Bone marrow (tissue), 2 donors: ENCODE measurements at places on chromosomes 2 and 18.
A peak's percentile ranks its signal among the peaks of the same experiment; 100 is the strongest.

- DNase-seq: no peak
These were observed 220.5 kb downstream of the PIEZO2 start for GRCh38 chr18:10928772-10929373.

DNA sequence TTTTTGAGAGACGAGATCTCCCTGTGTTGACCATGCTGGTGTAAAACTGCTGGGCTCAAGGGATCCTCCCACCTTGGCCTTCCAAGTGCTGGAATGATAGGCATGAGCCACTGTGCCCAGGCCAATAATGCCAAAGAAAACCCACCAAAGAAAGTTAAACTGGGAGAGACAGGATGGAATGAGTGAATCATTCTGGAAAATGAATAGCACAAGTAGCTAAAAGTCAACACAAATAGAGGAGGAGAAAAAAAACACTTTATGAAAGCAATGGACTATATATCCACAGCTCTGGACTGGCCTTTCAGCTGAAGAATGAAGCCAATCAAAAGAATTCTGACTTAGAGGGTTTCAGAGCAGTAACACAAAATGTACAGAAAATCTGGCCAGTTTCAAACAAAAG lies 23.9 kb downstream of the IAH1 start:
- DNase-seq: no peak

GRCh38 chr2:191150600-191151330 lies at the start of gene STAT4:
STAT4 (minus strand) TSS chr2:191150994; CDS start chr2:191148203, 2,791 bp downstream.
- DNase-seq: peak; percentile 50

- no peak for DNase-seq
These were observed 298.1 kb downstream of the GALR1 start for GRCh38 chr18:77547757-77548156.

DNA sequence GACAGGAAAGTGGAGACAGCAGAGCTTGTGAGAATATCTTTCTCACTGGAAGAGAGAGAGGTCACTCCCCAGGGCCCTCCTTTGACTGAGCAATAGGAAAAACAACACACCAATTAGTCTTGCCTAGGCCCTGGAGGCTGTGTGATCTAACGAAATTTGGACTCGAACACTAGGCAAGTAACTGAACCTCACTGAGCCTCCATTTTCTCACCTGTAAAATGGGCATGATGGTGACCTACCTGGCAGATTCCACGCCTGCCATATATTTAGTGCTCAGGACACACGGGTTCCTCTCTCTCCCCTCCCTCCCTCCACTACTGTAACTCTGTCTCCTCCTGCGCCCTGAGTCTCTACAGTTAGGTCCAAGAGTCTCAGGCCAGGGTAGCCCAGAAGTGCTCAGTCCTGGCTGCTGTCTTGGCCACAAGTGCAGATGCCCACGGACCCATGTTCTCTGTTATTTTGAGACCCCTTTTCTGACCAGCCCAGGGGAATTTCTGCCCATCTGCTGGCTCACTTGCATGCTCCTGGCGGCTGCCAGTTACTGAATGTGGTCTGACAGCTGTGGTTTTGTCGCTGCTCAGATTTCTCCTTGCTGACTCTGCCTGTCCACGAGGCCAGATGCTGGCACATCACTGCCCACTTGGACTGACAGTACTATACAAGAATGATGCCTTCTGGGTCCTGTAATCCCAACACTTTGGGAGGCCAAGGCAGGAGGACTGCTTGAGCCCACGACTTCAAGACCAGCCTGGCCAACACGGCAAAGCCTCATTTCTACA lies 9.6 kb upstream of the GIGYF2 start:
- no peak for DNase-seq

- DNase-seq: no peak
These were observed 77.1 kb downstream of the SMAD4 start for GRCh38 chr18:51107082-51107481.

- no peak for DNase-seq
These were observed 4.7 kb downstream of the CTDP1 start for GRCh38 chr18:79684283-79684631.

GRCh38 chr2:21759819-21760218 lies 636.1 kb downstream of the TDRD15 start:
- no peak for DNase-seq

GRCh38 chr2:238900511-238900910 lies 52.6 kb downstream of the TWIST2 start:
- DNase-seq: no peak

- no peak for DNase-seq
These were observed 142.9 kb upstream of the ZSWIM2 start for GRCh38 chr2:186991766-186992417.

DNA sequence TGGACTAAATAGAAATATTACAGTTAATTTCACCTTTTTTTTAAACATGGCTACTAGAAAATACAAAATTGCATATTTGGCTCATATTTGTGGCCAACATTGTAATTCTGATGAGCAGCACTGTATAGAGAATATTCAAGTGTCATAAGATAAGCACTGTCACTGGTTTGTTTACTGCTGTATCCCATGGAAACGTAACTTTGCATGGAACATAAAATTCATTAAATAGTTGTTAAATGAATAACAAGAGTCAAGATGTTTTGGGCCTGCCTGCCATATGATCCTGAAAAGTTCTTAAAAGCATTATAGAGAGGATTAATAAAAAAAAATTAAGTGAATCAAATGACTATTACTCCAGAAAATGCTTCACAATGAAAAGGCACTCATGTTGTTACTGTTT lies 763.7 kb upstream of the CRIM1 start:
- DNase-seq: no peak

GRCh38 chr18:58884680-58885079 lies 20.0 kb downstream of the ZNF532 start:
- no peak for DNase-seq

GRCh38 chr2:125730921-125731320 lies 925.0 kb upstream of the GYPC start:
- DNase-seq: no peak

- DNase-seq: no peak
These were observed 10.1 kb upstream of the TANC1 start for GRCh38 chr2:158958365-158958764.

GRCh38 chr2:241961454-241961853 lies 91.9 kb downstream of the RTP5 start:
- DNase-seq: no peak
